ENCODE measurements at places on chromosomes 1 and 21. TPM values are rescaled to one million over a fixed set of nuclear protein-coding genes. Genes with fewer than 3 reads are reported as not detected.

The SEC16B gene
- 3.7 TPM for total RNA-seq

The EXOC8 gene
- 13.3 TPM for total RNA-seq

The LAD1 gene
- 0.30 TPM for total RNA-seq

The TSTD1 gene
- 12.1 TPM for total RNA-seq

The LIPI gene
- not detected for total RNA-seq

The C8A gene
- 0.06 TPM for total RNA-seq

The DEPDC1 gene
- 5.4 TPM for total RNA-seq

The NEK2 gene
- 6.9 TPM for total RNA-seq

The LRRC38 gene
- 1.7 TPM for total RNA-seq

The LRP8 gene
- total RNA-seq: 22.7 TPM

The CD84 gene
- total RNA-seq: 10.1 TPM

The CSMD2 gene
- total RNA-seq: 19.4 TPM

The NBL1 gene
- total RNA-seq: 427 TPM

The SPRR2B gene
- total RNA-seq: not detected

The ACTL8 gene
- not detected for total RNA-seq

The TMEM82 gene
- not detected for total RNA-seq

The SUSD4 gene
- 38.4 TPM for total RNA-seq

The PLD5 gene
- total RNA-seq: 4.6 TPM

The MMP23B gene
- total RNA-seq: 5.9 TPM

The DCDC2B gene
- total RNA-seq: 0.28 TPM

The TRIM67 gene
- 13.8 TPM for total RNA-seq

The AMY1A gene
- total RNA-seq: not detected

The OR14K1 gene
- not detected for total RNA-seq

The FAM76A gene
- total RNA-seq: 22.1 TPM

The CLCNKA gene
- 1.8 TPM for total RNA-seq

The TFAP2E gene
- total RNA-seq: 1.3 TPM

The PPOX gene
- total RNA-seq: 21.7 TPM

The DCLRE1B gene
- total RNA-seq: 11.4 TPM

The EDN2 gene
- total RNA-seq: not detected

The VAV3 gene
- 12.1 TPM for total RNA-seq

The EVA1C gene
- total RNA-seq: 5.6 TPM

The WRAP73 gene
- total RNA-seq: 12.8 TPM

The LPAR3 gene
- 17.6 TPM for total RNA-seq

The FCRL6 gene
- 0.20 TPM for total RNA-seq

The CCDC28B gene
- 56.4 TPM for total RNA-seq

The UCK2 gene
- total RNA-seq: 39.5 TPM

The MX2 gene
- total RNA-seq: 1.1 TPM

The RPTN gene
- not detected for total RNA-seq

The NUDT4B gene
- total RNA-seq: 2.8 TPM

The FAM89A gene
- 12.9 TPM for total RNA-seq

The PODN gene
- 10.7 TPM for total RNA-seq

The WLS gene
- total RNA-seq: 90.4 TPM

The RNU1-1 gene
- 29,651 TPM for total RNA-seq

The CD58 gene
- total RNA-seq: 26.1 TPM

The LRRC3 gene
- 1.4 TPM for total RNA-seq

The ANGPTL1 gene
- total RNA-seq: 15.3 TPM

The CR1 gene
- total RNA-seq: 4.0 TPM

The LCE1A gene
- not detected for total RNA-seq

The VSIG8 gene
- not detected for total RNA-seq

The OR2L13 gene
- 2.6 TPM for total RNA-seq

The CNIH3 gene
- 11.3 TPM for total RNA-seq
